ENCODE measurements at places on chromosomes 2 and 18.

- DNase-seq, result no peak
These were observed 11.7 kb upstream of the TEX261 start for GRCh38 chr2:71006323-71006722.

GRCh38 chr2:232310121-232310520, 68.4 kb upstream of the ALPP start:
- DNase-seq, result peak; percentile 36

- DNase-seq, result no peak
These were observed 6.1 kb downstream of the SLC66A2 start for GRCh38 chr18:79945118-79946042.

DNA sequence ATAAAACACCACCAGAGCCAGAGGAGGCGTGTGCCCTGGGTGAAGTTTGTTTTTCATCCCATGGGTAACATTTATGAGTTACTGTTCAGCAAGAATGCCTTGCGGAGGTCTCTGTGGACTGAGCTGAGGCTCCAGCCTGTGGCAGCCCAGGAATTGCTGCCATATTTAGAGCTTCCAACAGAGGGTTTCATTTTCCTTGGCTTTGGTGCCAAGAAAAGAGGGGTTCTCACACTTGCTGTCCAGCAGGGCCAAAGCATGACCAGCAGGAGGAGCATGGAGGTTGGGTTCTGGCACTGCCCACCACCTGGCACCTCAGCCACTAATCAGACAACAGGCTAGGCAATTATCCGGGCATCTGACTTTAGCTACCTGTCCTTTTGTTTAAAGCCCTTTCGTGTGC, 36.7 kb downstream of the EPAS1 start:
- DNase-seq, result no peak

DNA sequence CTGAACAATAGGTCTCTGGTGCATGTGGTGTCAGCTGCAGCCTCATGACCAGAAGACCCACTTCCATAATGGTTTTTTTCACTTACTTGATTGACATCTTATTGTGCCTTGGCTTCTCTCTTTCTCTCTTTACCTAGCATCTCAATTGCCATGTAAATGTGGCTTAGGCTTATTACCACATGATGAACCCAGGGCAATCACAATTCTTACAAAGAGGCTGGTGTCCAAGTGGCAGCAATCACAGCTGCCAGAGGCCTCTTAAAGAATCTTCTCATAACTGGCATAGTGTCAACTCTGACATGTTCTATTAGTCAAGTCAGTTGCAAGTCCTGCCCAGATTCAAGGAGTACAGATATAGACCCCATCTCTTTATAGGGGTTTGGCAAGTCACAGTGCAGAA, 1224.8 kb downstream of the SUCLG1 start:
- no peak for DNase-seq

DNA sequence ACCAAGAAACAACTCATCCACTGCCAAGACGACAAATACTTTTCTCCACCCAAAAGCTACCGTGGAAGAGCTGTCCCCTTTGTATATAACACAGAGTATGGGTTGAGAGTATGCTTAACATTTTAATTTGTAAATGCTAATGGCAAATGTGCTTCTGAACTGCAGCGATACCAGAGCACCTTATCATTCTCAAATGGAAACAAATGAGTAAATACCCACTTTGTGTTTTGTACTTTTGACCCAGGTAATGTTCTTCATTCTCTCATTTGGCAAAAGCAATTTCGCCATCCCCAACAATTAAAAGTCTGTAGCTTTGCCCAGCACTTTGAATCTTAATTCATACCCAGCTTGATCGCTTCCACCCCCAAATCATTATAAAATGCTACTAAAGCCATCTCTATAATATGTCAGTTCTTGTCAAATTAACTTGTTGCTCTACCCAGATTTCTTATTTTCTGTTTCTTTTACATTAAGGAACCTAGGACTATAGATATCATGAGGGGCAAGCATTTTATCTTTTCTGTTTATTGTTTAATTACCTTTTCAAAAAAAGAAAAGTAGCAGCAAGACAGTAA, 6.2 kb upstream of the POU3F3 start:
- no peak for DNase-seq

DNA sequence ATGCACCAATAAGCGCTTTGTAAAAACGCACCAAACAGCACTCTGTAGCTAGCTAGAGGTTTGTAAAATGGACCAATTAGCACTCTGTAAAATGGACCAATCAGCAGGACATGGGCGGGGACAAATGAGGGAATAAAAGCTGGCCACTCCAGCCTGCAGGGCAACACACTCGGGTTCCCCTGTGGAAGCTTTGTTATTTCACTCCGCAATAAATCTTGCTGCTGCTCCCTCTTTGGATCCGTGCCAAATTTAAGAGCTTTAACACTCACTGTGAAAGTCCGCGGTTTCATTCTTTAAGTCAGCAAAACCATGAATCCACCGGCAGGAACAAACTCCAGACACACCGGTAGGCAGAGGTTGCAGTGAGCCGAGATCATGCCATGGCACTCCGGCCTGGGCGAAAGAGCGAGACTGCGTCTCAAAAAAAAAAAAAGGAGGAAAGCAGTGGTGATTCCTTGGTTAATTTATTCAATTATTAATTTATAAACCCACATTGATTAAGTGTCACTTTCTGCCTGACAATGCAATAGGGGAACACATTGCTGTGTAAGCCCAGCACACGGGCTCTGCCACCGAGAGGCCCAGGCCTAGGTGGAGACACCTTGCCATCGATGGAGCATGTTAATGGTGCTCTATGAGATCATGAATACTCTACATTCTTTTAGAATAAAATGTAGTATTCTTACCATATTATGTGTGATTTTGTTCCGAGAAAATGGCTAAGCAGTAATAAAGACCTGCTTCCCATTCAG, 687.6 kb upstream of the HS6ST1 start:
- DNase-seq, result no peak

- no peak for DNase-seq
These were observed 151.7 kb downstream of the ANKRD44 start for GRCh38 chr2:197158591-197159550.

DNA sequence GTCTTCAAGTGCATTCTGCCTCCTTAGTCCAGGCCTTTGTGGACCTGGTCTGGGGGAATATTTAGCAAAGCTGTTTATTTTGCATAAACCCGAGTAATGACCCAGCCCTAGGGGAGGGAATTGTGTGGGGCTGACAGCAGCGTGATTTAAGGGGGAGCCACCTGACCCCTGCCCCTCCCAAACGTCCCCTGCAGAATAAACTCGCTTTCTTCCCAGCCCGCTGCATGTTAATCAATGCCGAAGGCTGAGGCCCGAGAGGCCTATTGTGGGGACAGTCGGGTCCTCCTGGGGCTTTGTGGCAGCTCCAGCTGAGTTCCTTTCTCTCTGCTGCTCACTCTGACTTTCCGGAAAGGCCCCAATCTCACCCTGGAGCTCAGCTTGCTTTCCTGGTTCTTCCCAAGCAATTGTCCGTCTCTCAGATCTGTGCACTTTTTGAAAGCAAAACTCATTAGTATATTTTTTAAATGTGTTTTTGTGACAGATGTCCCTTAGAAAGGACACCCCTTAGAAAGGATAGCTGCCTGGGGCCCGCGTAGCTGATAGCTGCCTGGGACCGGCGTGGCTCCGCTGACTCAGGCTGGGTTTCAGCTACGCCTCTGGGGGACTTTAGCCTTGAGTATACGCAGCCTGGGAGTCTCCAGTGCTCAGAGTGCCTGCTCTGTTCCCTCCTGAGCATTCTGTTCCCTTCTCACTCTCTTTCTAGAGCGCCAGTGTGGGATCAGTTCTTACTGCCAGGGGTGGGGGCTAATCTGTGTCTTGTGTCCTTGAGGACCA, 158.3 kb downstream of the GLI2 start:
- no peak for DNase-seq

DNA sequence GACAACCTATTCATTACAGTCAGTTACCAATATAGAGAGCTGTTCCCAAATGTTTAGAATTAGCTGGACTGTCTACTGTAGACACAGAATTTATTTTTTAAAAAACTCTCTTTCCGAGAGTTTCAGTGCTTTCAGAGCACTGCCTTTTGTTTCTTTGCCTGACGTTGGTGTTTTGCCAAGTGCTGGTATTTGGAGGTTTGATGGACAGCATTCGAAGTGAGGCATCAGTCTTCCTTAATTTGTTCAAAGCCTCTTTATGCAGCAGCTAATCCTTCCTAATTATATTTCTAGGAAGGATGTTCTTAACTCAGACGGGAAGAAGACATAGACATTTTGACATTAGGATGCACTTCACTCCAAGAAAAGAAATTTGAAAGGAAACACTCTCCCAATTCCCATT, 83.2 kb downstream of the LTBP1 start:
- no peak for DNase-seq

DNA sequence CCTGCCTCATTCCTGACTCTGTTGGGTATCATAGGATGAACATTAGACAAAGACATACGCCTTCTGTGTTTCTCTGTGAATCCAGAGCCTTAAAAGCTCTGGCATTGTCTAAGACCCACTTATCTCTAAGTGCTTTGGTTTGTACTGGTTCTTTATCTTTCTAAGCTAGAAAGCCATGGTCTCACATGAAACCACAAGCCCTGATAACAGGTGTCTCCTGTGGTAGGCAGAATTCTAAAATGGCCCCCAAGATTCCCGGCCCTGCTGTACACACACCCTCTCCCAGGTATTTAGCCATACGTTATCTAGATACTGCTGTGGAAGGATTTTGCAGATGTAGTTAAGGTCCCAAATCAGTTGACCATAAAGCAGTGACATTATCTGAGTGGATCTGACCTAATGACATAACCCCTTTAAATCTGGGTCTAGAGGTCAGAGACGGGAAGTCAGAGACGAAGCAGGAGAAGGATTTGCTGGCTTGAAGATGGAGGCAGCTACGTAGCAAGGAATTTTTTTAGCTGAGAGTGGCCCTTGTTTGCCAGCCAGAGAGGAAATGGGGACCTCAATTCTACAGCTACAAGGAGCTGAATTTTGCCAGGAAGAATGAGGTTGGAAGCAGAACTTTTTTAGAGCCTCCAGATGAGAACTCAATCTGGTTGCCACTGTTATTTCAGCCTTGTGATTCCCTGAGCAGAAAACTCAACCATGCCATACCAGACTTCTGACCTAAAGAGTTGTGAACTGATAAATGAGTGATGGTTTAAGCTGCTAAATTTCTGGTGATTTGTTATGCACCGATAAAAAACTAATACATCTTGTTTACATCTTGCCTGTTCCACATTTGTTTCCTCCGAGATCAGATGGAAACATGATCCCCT, 186.7 kb downstream of the CAMKMT start:
- no peak for DNase-seq

- DNase-seq, result no peak
These were observed 2.5 kb upstream of the HOXD4 start for GRCh38 chr2:176148751-176149421.

DNA sequence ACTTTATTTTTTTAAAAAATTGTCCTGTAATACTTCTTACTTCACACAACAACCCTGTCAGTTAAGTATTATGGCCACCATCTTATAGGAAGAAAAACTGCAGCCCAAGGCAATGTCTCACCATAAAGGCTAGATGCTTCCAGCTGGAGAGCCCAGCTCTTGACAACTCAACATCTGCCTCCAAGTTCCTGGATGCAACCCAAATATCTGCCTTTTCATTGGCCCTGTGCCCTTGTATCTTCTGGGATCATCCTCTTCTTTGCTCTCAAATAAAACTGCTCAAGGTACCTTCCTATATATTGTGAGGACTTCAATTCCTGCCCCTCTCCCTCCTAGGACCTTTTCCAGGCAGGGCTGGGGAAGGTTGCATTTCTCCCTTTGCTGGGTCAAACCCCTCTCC, 69.5 kb downstream of the BIN1 start:
- no peak for DNase-seq

GRCh38 chr2:171227066-171227782, 66.5 kb upstream of the TLK1 start:
- DNase-seq, result no peak

DNA sequence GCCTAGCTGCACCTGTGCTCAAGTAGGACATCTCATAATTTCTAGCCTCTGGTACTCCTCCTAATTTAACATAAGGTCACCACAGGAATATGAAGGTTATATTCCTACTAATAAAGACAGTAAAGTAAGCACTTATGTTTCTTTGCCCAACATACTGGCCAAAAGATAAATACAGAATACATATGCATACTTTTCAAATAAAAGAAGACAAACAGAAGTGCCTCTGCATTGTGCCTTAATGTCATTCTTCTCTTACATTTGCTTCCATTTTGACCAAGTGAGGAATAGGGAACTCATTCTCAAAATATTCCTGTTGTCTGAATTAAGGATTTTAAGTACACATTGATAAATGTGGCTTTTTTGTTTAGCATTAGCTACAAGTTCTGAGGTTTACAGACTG, 5.6 kb downstream of the BCL11A start:
- no peak for DNase-seq

- no peak for DNase-seq
These were observed 33.7 kb downstream of the SFT2D3 start for GRCh38 chr2:127735044-127735443.

DNA sequence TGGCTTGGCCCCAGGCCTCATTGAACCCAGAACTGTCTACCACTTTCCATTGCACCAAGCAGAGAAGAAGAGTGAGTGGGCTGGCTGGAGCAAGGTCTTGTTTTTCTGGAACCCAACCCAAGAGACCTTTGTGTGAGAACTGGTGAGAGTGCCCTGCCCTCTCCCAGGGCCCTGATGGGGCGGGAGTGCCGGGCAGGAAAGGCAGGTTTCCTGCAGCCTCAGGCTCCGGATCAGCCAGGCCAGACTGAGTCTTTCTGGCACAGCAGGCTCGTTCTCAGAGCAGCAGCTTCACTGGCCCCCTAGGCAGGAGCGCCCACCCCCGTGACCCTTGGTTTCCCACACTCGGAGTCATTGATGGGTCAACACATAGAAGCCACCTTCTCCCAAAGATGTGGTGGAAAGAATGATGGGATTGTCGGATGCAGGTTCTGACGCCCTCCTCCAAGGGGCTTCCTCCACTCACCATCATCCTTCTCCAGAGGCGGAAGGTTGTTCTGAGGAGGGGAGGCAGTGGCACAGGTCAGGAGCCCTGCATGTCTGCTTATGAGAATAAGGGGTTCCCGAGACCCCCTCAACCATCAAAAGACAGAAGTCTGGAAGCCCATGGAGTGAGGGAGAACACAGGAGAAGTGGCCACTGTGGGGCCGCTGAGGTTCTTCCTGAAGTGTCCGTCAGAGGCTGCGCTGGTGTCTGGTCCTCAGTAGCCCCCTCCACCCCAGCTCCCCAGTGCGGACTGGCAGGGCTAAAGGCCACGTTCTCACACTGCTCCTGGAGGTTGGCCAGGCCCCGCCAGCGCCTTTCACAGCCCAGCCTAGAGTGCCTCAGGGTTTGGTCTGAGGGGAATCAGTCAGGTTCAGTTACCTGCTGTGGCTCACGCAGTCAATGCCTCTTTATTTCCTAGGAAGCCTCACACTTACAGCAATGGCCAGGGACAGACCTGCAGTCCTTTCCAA, 62.8 kb upstream of the LAPTM4A start:
- no peak for DNase-seq

GRCh38 chr2:200297989-200298388, 8.5 kb upstream of the SPATS2L start:
- no peak for DNase-seq

GRCh38 chr2:43675646-43676321, 445 bp downstream of the C1GALT1C1L start:
- no peak for DNase-seq

All from stimulated activated CD4-positive, alpha-beta T cell treated with anti-CD3 and anti-CD28 coated beads, TNF-alpha, amount 100 ng/mL, for 48 hours (primary cell).